ENCODE measurements at places on chromosomes 4 and X.

DNA sequence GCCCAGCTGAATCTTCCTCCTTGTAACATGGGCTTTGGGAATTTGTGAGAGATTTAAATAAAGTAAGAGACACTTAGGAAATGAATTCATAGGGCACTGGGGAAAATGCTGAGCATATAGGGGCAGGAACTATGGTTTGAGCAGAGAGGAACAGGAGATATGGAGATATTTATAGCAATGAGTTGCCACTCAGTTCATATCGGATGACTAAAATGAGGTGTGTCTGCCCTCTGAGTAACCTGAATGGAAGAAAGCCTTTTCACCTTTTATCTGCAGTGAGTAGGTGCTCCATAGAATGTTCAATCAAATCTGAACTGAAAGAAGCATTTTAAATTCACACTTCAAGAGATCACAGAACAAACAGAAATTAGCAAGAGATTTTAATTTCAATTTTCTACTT is 105.7 kb downstream of the CEP44 start:
- DNase-seq, result no peak

DNA sequence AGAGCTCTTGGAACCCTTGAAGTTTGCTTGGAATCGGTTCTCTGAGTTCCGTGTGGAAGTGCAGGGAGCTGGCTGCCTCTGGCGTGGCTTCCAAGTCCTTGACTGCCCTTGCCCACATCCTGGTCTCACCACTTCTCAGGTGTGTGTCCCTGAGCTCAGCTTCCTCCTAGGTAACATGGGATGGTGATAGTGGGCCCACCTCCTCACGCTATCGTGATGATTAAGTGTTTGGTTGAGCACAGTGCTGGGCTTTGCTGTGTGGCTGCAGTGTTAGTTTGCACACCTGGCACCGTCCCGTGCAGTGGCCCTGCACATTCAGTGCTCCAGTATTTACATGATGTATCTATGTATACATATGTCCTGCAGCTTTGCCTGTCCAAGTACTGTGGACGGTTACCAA is 81.5 kb downstream of the CLDN34 start:
- DNase-seq, result no peak

DNA sequence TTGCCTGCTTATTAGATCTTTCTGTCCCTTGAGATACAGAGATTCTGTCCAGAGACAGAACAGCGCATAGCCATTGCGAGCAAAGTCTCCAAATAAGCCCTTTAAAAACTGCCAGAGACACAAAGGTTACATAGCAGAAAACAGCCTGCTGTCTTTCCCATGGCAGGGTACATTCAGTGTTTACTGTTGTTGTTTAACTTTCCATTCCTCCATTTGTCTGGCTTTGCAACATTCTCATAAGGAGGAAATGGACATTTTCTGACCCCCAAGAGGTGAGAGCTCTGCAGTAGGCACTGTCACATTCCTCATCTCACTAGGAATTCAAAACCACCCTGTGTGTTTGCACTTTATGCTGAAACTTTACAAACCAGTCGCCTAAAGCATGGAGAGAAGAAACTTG is 48.3 kb downstream of the PDE5A start:
- no peak for DNase-seq

- no peak for DNase-seq
These were observed 184.7 kb upstream of the FRMPD4 start for GRCh38 chrX:11953615-11954014.

GRCh38 chr4:170721812-170722373 is 632.1 kb upstream of the AADAT start:
- no peak for DNase-seq

DNA sequence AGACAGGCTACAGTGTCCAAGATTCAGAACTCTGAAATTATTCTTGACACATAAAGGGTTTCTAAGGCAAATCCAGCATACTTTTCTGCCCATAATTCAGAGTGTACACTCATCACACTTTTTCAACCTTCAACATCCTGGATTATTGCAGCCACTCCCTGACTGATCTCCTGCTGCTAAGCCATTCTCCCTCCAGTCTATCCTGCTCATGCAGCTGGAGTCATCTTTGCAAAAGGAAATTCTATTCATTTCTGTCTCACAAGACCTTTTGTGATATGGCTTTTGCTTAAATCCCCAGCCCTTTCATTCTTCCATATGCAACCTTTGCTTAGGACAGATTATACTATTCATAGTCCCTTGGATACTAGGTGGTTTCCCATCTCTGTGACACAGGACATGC is 236.1 kb upstream of the LDB2 start:
- DNase-seq, result no peak

Data from activated CD4-positive, alpha-beta T cell treated with anti-CD3 and anti-CD28 coated beads for 24 hours (primary cell).